ENCODE measurements at places on chromosomes 3 and 15. TPM values are rescaled to one million over a fixed set of nuclear protein-coding genes. Genes with fewer than 3 reads are reported as not detected.

The HTR3E gene
- not detected for total RNA-seq

The PCYT1A gene
- total RNA-seq = 62.9 TPM

GRCh38 chr3:10116138-10116460, 624 bp downstream of the BRK1 start:
- no peak for DNase-seq

DNA sequence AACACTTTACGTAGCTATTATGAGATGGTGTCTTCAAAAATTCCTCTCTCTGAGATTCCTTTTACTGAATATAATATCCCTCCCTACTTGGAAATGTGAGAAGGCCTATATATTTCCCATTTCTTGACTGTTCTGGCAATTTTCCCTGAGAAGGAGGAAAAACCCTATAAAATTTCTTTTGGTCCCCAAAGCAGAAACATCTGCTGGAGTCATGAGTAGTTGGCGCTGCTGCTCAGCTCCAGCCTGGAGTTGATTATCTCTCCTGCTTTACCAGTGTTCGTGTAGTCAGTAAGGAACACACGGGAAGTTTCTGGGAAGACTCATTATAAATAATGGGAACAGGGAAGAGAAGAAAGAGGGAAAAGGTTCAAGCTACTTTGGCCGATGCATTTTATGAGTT, 680.1 kb downstream of the EPHA3 start:
- no peak for DNase-seq

DNA sequence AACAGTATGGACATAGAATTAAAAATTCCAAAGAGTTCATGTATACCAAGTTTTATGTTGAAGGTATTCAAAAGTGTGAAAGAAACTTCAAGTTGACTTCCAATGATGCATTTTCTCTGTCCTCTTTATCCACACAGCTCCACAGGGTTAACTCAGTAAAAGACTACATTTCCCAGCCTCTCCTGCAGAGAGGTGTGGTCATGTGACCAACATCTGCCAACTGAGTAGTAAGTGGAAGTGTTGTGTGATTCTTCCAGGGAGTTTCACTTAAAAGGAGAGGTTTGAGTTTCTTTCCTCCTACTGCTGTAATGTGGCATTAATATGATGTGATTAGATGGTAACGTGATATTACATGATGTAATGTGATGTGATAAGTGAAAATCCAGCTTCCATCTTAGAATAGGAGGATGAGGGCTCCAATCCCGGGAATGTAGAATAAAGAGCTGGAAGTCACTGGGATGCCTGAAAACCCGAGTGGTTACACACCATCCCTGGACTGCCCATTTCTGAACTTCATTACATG, 280.6 kb downstream of the ARRDC4 start:
- no peak for DNase-seq

DNA sequence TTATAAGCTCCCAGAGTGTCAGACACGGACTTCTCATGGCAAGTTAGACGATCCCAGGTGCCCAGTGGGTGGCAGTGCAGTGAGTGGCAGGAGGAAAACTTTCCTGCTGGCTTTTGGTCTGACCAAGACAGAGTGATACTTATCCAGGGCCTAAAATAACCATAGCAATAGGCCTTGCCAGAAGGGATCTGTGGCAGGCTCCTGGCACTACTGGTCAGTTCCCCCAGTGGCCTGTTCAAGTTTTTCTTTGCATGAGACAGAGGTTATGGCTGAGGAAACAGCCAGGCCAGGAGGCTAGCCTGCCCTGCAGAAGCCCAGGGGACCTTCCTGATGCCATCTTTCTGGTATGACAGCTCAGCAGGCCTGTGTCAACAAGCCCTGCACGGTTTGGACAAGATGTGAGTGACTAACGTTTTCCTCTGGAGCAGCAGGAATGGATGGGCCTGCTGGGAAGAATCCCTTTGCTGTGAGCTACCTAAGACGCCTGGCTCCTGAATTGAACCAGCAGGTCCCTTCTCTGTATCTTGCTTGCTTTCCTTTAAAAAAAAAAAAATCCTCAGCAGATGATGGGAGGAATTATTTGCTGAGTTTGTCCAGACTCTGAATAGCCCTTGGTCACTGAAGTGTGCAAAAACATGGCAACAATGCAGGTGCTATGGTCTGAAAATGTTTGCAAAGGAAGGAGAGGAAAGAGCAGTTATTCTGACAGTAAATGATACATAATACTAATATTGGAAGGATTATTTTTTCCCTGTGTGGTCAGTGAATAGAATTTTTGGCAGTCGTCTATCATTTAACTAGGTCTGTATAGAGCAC, 18.0 kb downstream of the SCG5 start:
- peak; percentile 85 for DNase-seq

DNA sequence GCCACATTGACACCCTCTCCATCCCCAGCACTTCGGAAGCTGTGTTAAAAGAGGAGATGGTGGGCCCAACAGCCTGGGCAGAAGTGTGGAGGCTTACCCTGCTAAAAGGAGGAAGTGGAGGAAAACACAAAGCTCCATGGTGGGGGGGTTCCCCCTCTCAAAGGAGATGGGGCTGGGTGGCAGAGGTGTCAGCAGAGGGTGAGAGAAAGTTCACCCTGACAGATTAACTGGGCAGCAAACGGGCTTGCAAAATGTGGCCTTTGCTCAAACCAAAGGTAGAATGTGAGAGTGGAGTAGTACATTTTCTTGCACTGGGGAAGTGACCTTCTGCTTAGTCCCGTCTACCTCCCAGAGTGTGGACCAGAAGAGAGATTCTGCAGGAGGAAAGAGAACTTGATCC, 44.7 kb downstream of the MYO1E start:
- no peak for DNase-seq

The ACAD11 gene
- 18.6 TPM for total RNA-seq

- DNase-seq = no peak
Observed at GRCh38 chr3:40181182-40181581, 128.3 kb upstream of the EIF1B start.

The GATM gene
- total RNA-seq = 27.2 TPM

The MOBP gene
- total RNA-seq = not detected

GRCh38 chr3:55487381-55488241, 505 bp upstream of the WNT5A start:
- DNase-seq = no peak

The GALNT15 gene
- 62.2 TPM for total RNA-seq

- peak; percentile 88 for DNase-seq
Observed at GRCh38 chr3:127673191-127674100, 694 bp downstream of the ABTB1 start.

The SLC22A14 gene
- 0.38 TPM for total RNA-seq

DNA sequence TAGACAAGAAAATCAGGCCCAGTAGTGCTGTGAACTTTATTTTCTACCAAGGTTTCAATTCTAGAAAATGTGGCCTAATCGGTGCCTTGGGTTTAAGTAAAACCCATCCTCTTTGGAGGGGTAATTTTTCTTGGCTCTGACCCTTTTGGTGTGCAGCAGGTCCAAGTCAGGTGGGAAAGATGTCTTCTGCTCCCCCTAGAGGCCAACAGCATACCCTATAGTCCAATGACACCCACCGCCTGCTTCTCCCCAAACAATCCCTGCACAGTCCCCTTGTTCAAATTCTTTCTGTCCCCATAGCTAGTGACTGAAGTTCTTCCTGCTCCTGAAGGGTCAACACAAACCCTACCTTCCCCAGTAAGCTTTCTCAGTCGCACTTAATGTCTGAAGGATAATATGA, 261.8 kb upstream of the GOLGA6L4 start:
- no peak for DNase-seq

The TSC22D2 gene
- total RNA-seq = 41.8 TPM

- DNase-seq = no peak
Observed at GRCh38 chr3:197820550-197821335, 29.7 kb downstream of the LRCH3 start.

The ST3GAL6 gene
- total RNA-seq = 7.5 TPM

DNA sequence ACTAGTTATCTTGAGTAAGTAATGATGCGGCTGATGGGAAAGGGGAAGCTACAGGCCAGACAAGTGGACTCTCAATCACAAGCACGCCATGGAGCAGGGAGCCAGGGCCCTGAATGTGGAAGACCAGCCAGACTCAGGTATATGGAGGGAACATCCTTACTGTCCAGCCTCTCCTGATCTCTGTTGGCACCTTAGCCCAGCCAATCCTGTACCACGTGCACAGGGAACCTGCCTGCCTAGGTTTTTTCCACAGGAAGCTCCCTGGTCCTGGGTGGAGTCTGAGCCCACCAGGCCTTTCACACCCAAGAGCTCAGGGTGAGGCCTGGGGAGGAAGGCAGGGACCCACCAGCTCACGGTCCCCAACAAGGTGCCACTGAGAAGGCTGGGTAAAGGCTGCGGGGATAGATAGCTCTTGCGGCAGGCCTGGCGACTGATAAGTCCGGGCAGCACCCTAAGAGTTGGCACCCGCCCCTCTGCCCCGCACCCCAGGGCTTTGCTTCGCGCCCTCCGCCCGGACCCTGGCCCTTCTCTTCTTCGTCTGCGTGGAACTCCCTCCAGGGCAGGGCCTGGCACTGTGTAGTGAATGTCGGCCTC, 933 bp upstream of the APEH start:
- DNase-seq = no peak

DNA sequence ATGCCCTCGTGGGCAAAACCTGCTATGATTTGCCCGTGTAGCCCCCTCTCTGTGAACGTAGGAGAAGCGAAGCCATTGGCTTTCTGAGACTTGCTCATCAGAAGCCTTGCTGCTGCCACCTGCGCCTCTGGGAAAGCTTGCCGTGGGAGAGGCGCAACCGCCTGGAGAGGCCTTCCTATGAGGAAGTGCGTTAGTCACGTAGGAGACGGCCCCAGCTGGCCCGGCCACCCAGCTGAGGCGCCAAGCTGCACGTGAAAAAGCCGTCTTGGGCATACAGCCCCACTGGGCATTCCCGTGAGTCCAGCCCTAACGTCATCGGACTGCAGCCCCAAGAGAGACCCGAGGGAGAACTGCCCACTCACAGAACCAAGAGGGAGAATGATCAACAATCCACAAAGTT, 49.1 kb upstream of the TJP1 start:
- DNase-seq = peak; percentile 87

GRCh38 chr15:23518104-23518503, 47.4 kb upstream of the MKRN3 start:
- DNase-seq = no peak

- no peak for DNase-seq
Observed at GRCh38 chr15:87985451-87985850, 271.1 kb downstream of the NTRK3 start.

DNA sequence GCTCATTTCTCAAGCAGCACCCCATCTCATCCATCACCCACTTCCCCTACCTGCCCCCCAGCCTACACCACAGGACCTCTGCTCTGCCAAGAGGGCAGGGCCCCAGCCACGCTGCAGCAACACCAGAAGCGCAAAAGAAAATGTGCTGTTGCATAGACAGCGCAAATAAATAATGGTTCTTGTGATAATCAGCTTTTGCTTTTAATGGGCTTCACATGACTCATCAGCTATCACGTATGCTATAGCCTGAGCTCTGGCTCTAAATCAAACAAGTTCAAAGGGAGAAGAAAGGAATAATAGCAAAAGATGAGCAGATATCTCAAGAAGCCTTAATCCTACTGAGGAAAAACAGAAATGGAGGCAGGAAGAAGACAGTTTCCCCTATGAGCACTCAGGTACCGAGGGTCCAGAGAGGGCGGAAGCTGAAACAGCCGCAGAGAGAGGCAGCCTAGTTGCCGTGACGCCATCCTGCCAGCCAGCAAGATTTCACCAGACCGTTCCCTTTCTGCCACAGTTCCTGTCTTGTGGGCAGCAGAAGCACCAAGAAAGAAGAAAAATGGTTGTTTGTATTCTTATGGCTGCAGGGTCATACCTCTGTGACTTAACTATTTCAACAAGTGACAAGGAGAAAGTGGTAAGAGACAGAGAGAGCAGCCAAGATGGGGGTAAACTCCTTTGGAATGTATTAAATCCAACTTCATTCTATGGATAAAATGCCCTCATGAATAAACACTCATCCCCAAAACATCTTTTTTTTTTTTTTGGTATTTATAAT, 22.0 kb downstream of the RAB27A start:
- DNase-seq = no peak

The HIGD2B gene
- not detected for total RNA-seq

DNA sequence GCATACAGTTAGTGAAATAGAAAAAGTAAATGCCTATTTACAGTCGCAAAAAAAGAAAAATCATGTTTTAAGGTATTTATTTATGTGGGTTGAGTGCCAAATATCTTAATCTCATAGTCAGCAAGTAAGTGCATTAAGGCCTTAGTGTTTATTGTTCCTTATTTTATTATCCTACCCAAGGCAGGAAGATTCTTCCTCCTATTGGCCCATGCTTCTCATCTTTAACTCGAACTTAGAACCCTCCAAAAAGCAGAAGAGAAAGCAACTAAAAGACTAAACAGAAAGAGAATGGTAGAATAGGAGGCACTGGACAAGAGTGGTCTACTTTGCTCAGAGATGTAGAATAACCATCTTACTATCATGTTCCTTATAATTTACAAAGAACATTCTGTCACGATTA, 7.5 kb downstream of the RFX7 start:
- DNase-seq = no peak

- no peak for DNase-seq
Observed at GRCh38 chr15:62929000-62929357, 113.6 kb upstream of the TPM1 start.

All from posterior vena cava (tissue), 2 donors.